ENCODE measurements at places on chromosomes 12 and 14.
A peak's percentile ranks its signal among the peaks of the same experiment; 100 is the strongest.

GRCh38 chr12:39815746-39816145 is 196.1 kb upstream of the ABCD2 start:
- DNase-seq, result no peak

- DNase-seq, result no peak
Measured at GRCh38 chr12:42504049-42504448, 85.5 kb downstream of the PRICKLE1 start.

DNA sequence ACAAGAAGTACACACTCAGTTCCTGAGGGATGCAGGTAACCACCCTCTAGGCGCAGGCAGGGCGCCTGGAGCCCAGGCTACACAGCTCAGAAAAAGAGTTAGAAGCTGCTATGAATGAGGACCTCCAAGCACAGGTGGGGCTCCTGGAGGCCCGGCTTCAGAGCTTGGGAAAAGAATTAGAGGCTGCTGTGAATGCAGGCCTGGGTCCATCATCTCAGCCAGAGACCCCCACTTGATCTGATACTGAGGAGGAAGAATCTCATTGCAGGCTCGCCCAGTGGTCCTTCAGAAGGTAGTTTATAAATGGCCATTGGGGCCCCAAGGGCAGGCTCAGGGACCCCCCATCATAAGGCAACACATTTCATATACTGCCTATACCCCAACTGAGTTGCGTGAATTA is 556.4 kb downstream of the SLC6A15 start:
- DNase-seq, result no peak

GRCh38 chr12:114408886-114409851 is 3.2 kb upstream of the TBX5 start:
- no peak for DNase-seq

- DNase-seq, result no peak
Measured at GRCh38 chr12:9646794-9647781, 22.4 kb upstream of the CLEC2D start.

DNA sequence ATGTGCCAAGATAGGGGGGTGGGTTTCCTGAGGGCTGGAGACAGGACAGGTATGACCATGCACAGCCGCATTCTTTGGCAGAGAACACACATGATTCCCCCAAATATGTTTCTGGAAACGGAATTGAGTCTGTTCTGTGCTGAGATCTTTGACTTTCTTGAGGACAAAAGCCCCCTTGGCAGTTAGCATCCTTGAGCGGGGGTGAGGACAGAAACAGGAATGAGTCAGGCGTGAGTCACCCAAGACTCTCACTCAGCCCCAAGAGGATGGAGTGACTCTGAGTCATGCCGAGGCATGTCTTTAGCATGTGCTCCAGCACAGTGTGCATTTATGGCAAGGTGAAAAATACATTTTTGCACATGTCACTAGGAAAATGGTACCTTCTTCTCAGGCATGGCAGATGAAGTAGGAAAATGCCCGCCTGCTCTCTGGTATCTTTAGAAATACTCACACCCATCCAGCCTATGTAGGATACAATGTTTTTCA is 52.1 kb downstream of the DAD1 start:
- DNase-seq, result peak; percentile 87

- no peak for DNase-seq
Measured at GRCh38 chr12:28958553-28959195, 190.4 kb upstream of the FAR2 start.

- DNase-seq, result no peak
Measured at GRCh38 chr14:100049220-100049619, 16.0 kb upstream of the EVL start.

GRCh38 chr14:79363291-79363690 is 848.0 kb downstream of the DIO2 start:
- no peak for DNase-seq

- no peak for DNase-seq
Measured at GRCh38 chr12:47269916-47270315, 190.2 kb upstream of the AMIGO2 start.

DNA sequence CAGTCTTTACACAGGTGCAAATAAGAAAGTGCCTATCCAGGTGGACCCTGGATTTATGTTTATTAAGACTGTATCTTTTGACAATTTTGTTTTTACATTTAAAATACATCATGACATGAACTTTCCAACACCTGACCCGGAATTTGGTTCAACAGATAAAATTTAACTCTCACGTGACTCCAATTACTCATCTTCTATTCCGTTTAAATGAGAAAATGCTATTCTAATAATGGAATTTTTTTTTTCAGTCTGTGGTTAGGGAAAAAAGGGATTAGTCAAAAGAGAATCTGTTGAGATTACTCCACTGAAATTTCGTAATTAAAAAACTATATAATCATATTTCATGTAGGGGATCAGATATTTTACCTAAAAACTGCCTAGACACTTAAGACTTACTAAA is 11.1 kb downstream of the VPS37B start:
- DNase-seq, result no peak

DNA sequence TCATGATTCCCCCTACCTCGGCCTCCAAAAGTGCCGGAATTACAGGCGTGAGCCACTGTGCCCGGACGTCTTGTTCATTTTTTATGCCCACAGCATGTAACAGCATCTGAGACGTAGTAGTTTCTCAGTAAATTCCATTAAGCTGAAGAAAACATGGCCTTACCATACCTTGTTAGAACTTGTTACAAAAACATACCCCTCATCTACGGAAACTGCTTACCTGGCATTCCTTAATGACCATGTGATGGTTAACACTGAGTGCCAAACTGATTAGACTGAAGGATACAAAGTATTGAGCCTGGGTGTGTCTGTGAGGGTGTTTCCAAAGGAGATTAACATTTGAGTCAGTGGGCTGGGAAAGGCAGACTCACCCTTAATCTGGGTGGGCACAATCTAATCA is 186.8 kb downstream of the CEP128 start:
- no peak for DNase-seq

DNA sequence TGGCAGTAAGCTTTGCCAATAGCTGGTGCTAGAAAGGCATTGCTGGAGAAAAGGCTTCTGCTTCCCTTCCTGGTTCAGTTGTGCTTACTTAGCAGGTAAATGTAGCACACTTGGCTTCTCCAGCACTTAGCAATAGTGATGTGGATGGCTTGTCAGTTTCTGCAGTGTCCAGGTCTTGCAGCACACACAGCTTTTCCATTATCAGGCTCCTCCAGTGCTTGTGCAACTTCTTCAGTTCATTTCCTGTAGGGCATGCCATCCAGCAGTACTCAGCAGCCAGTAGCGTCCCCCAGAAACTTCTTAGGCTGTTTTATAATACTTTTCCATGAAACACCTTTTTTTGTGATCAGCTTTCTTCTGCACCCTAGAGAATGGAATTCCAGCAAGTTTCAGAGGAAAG is 154.6 kb downstream of the SLC6A15 start:
- no peak for DNase-seq

Data from activated CD8-positive, alpha-beta memory T cell treated with anti-CD3 and anti-CD28 coated beads for 24 hours (primary cell).